ENCODE measurements at places on chromosomes 5 and 9.

- peak; percentile 84 for DNase-seq
These were observed 34.1 kb downstream of the IRF1 start for GRCh38 chr5:132456296-132456986.

DNA sequence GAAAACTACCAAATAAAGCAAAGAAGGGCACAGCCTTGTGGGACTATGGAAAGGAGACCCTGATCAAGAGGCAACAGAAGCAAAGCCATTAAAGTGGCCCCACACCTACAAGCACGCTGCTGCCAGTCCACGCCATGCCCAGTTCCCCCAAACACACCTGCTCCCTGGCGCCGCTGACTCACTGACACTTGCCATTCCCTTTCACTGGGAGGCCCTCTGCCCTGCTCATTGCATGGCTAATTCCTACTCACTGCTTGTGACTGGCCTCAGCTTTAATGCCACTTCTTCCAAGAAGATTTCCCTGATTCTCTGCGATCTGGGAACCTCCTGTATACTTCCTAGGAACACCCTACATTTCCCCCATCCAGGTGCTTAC lies 71.2 kb upstream of the TAF1L start:
- no peak for DNase-seq

DNA sequence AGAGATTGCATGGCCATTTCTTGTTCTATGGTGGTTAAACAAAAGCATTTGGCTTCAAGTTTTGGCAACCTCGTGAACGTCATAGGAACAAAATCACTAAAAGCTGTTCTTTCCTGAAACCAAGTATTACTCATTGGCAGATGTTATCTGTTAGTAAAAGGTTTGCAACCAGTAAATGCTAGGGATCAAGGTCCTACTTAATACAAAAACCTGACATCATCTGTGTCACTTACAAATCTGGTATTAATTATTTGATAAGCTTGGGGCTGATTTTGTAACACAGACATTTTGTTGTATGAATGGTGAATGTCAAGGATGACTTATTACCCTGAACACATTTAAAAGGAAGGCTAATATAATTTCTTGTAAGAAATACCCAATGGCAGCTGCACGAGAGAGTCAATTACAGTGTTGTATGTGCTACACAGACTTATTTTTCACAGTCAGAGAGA lies 486.4 kb upstream of the ZNF608 start:
- no peak for DNase-seq

DNA sequence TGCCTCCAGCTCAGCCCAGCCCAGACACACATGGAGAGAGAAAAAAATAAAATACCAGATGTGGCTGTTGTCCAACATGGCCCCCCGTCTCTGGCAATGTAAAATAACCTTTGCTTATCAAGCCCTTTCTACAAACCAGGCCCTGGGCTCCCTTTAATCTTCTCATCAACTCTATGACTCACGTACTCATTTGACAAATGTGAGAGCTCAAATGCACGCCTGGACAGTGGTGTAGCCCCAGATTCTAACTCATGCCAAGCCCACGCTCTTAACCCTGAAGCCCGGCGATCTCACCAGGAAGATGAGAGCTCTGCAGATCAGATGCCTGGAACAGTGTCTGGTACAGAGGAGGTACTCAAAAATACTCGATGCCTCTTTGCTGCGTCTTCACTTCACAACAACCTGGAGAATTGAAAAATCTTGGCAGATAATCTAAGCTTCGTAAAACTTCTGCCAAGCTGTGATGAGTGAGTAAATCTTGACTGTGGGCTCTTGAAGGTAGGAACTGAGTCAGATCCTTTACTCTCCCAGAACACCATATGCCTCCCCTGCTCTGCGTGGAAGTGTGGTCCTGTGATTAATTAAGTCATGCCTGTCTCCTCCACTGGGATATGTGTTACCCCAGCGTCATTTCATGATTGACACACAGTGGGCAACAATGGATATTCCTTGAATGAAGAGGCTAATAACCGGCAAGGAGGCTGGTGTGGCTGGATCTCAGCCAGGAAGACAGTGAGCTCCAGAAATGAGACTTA lies 102.0 kb upstream of the FSTL4 start:
- no peak for DNase-seq

GRCh38 chr5:39266442-39266841 lies 47.1 kb upstream of the FYB1 start:
- DNase-seq = no peak

DNA sequence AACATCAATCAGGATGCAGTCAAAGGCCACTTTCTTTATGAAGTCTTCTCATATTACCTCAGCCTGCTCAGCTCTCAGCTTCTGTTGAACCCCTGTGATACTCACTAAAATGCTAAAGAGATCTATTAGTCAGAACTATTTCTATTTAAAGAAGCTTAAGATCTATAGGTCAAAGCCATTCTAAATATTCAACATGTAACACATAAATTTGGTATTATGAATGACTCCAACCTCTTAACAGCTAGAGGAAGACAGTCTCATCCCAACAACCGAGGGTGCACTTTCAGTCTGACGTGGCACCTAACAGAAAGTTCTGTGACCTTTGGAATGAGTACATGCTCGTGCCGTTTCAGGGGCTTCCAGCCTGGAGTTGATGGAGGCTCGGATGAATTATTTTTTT lies 301.5 kb upstream of the VLDLR start:
- DNase-seq = no peak

DNA sequence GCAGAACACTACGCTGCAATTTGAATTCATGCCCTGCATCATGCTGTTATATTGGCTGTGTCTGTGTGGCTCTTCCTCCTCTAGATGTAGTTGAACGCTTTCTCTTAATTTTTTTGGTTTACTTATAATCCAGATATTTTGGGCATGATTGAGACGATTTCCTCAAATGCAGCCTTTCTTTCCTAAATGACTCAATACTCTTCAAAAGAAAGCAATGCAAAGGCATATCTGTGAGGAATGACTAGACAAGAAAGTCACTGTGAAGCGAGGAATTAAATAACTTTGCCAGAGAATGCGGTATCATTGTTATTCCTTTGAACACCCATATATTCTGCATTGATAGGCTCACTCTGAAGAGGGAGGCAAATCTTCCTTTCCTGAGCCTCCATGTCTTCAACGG lies 152.8 kb downstream of the YIPF5 start:
- no peak for DNase-seq

GRCh38 chr9:97997330-97998276 lies 14.5 kb downstream of the ANP32B start:
- DNase-seq = no peak

GRCh38 chr9:104981543-104982129 lies 53.7 kb upstream of the ABCA1 start:
- DNase-seq = no peak

DNA sequence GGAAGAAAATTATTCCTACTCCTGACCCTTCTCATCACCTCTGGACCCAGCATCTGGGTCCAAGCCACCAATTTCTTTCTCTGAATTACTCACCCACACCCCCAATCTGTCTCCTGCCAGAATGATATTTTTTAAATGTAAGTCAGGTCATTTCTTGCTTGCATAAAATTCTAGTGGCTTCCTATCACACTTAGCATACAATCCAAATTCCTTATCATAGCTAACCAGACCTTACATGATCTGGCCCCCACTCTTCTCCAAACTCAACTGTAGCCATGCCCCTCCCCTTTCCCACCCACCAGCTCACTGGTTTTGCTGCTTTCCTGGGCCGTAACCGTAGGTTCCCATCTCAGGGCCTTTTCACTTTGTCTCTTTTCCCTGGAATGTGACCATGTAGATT lies 15.2 kb downstream of the HTR4 start:
- DNase-seq = no peak

GRCh38 chr5:142688281-142688989 lies 2.5 kb upstream of the FGF1 start:
- DNase-seq = no peak

DNA sequence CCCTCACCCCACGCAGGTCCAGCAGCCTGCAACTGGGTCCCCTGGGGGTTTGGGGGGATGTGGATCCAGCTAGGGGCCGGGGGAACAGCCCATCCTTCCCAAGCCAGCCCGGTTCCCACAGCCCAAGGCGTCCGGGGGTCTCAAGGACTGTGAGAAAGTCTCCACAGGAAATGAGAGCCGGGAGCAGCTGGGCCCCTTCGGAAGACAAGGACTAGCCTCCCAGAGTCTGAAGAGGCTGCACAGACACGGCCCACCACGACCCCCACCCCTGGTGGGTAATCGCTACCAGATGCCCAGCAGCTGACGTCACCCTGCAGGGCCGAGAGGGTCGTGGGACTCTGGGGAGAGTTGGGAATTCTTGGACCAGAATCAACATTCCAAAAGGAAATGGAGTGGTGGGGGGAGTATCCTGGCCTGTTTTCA lies 10.5 kb downstream of the SH2D3C start:
- DNase-seq = no peak

DNA sequence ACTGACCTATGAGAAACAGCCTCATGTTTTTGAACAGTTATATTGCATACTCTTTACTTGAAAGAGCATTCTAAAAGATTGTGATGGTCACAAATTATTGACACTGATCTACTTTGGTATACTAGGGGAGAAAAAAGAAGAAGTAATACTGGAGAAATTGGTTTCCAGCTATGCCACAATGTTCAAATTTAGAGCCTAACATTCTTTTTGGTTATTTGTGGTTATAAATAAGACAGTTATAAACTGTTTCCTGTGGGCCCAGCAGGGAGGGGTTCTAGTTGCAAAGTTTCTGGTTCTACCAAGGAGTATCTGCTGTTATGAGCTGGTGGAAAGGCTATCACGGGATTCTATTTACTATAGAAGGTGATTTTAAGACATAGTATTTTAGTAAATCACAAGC lies 4.8 kb downstream of the CWC27 start:
- no peak for DNase-seq

DNA sequence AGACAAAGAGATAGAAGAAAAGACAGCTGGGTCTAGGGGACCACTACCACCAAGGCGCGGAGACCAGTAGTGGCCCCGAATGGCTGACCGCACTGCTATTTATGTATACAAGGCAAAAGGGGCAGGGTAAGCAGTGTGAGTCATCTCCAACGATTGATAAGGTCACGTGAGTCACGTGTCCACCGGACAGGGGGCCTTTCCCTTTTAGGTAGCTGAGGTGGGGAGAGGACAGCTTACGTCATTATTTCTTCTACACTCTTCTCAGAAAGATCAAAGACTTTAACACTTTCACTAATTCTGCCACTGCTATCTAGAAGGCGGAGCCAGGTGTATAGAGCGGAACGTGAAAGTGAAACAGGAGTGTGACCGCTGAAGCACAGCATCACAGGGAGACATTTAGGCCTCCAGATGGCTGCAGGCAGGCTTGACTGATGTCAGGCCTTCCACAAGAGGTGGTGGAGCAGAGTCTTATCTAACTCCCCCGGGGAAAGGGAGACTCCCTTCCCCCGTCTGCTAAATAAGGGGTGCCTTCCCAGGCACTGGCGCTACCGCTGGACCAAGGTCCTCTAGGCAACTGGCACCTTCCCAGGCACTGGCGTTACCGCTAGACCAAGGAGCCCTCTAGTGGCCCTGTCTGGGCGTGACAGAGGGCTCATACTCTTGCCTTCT lies 6.1 kb upstream of the PRR16 start:
- peak; percentile 69 for DNase-seq

- DNase-seq = no peak
These were observed 486.8 kb downstream of the PSAT1 start for GRCh38 chr9:78783743-78784142.

DNA sequence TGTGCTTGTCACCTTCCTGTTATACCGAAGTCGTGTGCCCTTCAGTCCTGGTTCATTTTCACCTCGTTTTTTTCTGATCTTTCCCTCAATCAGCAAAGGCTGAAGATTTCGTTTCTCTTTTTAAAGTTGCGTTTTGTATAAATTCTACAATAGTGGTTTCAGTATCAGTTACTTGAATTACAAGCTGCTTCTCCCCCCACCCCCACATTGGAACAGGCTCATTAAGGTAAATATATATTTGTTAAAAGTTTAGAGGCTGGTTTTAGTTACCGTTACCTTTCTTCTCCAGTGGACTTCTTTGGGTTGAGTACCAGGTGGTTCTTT lies 881 bp downstream of the SUB1 start:
- no peak for DNase-seq

DNA sequence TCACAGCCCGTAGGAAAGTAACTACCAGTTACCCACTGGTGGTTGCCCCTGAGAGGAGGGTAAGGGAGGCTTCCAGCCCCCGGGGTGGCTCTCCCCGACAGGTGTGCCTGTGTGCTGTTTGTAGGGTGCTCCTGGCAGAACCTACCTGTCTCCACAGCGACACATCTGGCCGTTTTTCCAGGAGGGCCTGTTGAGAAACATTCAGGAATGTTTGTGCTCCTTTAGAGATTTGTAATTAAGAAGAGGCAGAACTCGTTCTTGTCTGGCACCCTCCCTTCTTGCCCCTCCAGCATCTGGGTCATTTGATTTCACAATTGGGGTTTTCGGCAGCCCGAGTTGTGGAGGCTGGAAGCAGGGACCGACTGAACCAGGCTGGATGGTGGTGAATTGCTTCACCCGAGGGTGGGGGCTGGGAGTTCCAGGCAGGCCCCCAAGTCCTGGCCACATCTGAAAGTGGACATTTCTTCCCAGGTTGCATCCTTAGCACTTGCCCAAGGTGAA lies 74.2 kb downstream of the WWC1 start:
- DNase-seq = no peak

- no peak for DNase-seq
These were observed 927.1 kb upstream of the DMAC1 start for GRCh38 chr9:8726692-8727091.

GRCh38 chr9:133708246-133709014 lies 29.7 kb downstream of the SARDH start:
- DNase-seq = peak; percentile 16

DNA sequence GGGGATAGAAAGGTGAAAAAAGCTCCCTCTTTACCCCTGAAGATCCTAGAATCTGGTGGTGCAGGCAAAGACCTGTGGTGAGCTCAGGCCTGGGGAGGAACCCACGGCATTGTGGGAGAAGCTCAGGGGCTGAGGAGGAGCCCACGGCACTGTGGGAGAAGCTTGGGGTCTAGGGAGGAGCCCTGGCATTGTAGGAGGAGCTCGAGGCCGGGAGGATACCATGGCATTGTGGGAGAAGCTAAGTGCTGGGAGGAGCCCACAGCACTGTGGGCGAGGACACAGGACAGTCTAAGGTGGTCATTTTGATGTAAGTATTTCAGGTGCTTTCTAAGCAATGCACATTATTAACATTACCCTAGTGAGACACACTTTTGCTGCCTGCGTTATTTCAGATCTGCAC lies 179.7 kb downstream of the HSD17B3 start:
- DNase-seq = no peak

DNA sequence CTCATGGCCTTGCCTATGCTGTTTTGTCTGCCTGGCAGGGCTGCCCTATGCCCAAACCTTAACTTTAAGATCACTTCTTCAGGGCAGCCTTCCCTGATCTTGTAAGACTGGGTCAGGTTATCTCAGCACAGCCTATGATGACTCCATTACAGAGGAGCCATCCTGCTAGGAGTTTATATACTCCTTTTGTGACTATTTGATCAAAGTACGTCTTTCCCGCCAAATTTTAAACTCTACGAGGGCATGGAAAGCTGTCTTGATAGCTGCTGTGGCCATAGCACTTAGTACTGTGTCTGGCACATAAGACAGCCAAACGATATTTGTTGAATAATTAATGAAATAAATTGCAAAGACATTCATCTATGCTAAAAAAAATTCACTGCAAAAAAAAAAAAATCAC lies 60.6 kb downstream of the PPP2R2B start:
- no peak for DNase-seq

- no peak for DNase-seq
These were observed 30.3 kb upstream of the TEK start for GRCh38 chr9:27078685-27079084.
